NCI-H345 (cell line): ENCODE measurements at places on chromosomes 2 and 18.

DNA sequence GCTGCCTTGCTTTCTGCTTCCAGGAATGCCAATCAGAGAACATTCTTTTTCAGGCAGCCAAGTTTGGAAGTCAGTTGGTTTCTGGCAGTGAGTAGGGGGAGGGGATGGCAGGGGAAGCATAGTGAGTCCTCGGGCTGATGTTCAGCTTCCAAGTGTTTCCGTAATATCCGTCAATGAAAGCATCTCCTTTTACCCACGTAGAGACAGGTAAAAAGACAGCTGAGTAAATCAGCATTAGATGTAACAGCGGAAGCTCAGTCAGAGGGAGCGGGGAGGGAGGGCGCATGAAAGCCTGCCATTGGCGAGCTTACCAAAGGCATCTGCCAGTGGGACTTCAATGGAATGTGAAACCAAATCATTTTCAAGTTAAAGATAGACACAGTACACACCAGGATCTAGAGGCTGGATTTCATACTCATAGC lies 117.1 kb upstream of the DTNA start:
- no peak for DNase-seq

DNA sequence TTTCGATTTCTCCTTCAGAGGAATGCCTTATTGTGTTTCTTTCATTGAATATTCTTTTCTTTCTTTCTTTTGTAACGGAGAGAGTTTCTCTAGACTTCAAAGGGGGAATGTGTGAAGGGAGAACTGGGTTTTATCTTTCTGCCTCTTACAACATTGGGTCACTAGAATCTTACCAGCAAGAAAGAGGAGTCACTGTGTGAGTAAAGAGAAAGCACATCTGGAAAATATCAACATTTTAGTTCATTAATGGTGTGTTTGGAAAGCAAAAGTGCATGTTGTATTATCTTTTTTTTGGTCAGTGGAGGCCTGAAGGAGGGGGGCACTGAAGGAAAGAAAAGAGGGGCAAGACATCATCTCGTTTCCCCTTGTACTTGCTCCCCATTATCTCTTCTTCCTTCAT lies 86.6 kb upstream of the THOC1 start:
- DNase-seq = no peak

DNA sequence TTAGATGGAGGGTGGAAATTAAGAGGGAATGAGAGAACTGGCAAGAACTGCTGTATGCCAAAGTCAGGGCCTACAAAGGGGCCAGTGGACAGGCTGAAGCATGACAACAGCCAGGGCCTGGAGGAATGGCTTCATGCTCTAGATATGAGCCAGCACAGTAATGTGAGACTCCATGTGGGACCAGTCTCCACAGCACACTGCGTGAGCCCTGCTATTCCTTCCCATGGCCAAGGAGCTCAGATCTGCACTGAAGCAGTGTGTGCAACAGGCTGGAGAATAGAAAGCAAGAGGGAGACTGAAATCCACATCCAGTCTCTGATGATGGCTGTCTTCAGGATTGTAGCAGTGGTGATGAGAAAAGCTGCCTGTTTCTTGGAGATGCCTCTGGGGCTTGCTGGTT lies 162.8 kb downstream of the TPGS2 start:
- DNase-seq = no peak

GRCh38 chr2:39534095-39534711 lies 97.1 kb upstream of the MAP4K3 start:
- no peak for DNase-seq

- DNase-seq = no peak
Observed at GRCh38 chr2:3463186-3463835, 56.0 kb downstream of the ADI1 start.

- no peak for DNase-seq
Observed at GRCh38 chr2:47024046-47024445, 108.4 kb upstream of the MCFD2 start.

GRCh38 chr2:169193618-169194017 lies 124.3 kb downstream of the DHRS9 start:
- no peak for DNase-seq

- no peak for DNase-seq
Observed at GRCh38 chr2:10891848-10892247, 19.9 kb upstream of the KCNF1 start.

DNA sequence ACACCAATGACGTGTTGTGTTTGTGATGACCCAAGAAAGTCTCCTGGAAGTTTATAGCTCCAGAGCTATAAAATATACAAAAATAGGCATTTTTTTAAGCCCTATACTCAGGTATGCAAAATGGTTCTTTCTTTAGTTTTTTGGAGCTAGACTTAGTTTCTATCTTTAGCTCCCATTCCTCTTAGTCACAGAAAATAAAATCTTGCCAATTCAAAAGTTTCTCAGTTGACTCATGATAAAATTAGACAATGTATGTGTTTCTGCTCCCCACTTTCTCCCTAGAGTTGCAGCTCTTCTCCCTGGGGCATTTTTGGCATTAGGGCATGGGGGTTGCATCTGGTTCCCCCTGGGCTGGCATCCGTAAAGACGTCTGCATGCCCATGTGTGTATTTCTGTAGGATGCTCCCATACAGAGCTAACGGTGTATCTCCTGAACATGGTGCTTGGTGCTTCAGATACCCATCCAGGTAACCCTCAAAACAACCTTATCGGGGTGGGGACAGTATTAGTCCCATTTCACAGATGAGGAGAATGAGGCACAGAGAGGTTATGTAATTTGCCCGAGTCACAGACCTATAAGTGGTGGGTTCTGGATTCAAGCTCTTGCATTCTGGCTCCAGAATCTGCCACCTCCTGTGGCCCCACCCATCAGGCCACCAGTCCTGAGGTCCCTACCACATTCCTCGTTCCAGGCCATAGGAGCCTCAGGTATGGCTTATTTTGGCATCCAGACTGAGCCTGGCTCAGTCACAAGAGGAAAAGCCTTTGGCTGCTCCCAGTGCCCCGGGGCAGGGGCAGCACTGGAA lies 43.1 kb upstream of the ASAP2 start:
- DNase-seq = no peak

DNA sequence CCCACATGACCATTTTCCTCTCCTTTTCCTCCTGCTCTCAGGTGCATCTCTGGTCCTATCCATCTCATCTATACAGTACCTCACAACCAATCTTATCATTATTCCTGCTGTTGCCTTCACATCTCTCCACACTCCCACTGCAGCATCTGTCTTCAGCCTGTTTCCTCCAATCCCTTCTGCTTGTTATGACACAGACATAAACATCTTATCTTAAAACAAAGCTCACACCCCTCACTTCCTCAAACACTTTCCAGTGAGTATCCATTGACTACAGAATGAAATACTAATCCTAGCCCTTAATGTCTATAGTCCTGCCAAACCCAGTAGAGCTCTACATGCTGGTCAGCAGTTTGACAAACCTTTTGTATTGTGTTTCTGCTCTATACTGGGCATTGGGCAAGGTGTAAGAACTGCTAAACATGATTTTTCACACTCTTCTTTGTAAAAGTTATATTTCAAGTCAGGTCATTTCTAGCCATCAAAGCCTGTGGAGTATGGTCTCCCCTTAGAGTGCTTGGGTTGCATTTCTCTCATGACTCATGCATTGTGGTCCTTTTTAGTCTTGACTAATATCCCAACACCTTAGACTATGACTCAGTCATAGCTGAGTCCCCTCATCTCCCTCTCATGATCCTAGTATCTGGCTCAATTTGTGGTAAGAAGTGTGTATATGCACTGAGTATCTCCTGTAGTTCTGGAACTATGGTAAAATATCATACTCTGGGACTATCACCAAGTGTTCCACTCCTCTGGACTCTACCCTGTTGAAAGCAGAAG lies 187.0 kb downstream of the CYRIA start:
- no peak for DNase-seq

DNA sequence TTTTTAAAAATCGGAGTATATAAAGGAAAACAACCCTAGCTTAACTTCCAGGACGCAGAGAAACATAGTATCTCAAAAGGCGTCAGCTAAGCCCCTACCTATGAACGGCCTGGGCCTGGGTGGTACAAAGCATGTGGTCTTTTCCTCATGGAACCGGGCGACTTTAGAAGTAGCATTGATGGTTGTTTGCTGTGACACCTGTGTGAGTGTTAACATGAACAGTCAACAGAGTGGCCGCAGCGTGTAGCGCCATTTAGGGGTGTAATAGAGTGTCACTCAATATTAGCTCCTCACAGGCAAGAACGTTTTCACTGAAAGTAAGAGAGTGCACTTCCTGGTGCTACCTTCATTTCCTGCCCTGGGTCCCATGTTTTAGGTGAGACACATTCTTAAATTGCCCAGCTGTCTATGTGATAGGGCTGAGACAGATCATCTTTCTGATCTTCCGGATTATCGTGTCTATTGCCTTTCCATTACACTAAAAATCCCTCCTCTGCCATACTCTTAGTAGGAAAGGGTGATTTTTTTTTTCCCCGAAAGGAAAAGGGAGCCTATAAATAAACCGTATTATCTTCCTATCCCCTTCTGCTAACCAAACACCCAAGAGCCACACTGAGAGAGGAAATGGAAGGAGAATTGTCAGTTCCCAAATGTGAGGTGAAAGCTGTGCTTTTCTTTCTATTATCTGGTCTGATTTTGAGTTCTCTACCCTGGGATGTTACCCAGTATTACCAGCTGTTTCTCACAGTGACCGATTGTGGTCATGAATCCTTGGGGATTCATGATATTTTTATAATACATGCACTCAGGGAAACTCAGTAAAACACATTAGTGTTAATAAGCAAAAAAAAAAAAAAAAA lies 1.3 kb downstream of the GORASP2 start:
- peak; percentile 52 for DNase-seq

GRCh38 chr2:226185616-226186211 lies 613.9 kb downstream of the IRS1 start:
- no peak for DNase-seq

- DNase-seq = no peak
Observed at GRCh38 chr2:193868833-193869232, 1674.1 kb upstream of the TMEFF2 start.

DNA sequence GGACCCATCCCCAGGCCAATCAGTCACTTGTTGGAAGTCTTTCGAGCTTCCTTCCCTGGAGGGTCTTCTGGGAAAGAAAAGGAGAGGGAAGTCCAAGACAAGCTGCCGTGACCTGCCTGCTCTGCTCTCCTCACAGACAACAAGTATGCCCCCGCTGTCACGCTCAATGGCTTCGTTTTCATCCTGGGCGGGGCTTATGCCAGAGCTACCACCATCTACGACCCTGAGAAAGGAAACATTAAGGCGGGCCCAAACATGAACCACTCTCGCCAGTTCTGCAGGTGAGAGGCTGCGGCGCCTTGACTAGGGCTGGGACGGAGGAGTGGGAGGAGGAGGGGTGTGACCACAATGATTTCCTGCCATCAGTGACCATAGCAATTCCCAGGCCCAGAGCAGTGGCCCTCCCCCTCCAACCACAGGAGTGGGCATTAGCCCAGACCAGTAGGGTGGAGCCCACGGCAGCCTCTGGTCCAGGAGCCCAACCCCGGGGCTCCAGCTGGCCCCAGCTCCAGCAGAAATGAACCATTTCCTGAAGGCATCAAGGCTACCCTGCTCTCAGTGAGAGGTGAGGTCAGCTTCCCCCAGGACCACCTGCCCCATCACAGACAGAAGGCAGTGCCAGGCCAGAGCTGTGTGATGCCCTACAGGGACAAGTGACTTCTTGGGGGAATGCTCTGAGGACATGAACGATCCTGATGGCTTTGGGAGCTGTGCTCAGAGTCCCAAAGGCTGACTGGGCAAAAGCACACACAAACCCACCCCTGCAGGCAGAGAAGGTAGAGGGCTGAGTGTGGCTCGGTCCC lies 223.1 kb downstream of the ATAD2B start:
- DNase-seq = no peak
